ENCODE measurements at places on chromosomes 2 and 18.

DNA sequence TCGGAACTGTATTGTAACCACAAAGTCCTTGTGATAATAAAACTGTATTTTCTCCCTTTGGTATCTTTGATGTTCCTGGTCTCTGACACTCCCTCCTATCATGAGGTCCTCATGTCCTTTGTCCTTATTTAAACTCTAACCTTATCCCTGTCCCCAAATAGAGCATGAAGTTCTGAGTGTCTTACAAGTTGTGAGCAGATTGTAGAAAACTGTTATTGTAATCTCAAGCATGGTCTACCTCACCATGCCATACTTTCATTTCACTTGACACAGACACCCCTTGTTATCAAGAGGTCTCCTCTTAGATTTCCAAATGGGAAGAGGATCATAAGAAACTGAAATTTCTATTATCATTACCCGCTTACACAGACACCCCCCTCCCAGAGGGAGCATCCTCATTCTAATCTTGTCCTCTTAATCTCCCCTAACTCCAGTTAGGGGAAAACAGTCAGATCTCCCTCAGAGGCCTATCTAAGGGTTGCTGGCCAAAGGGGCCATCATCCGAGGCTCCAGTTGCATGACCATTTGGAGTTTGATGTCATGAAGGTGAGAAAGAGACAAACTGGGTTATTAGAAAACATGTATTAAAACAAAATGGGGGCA lies 29.0 kb downstream of the MYO3B start:
- DNase-seq = no peak

- no peak for DNase-seq
Measured at GRCh38 chr2:85468704-85469349, 50.3 kb downstream of the SH2D6 start.

- DNase-seq = no peak
Measured at GRCh38 chr2:98649992-98650375, 41.6 kb downstream of the UNC50 start.

- no peak for DNase-seq
Measured at GRCh38 chr18:9751371-9752031, 43.4 kb downstream of the RAB31 start.

DNA sequence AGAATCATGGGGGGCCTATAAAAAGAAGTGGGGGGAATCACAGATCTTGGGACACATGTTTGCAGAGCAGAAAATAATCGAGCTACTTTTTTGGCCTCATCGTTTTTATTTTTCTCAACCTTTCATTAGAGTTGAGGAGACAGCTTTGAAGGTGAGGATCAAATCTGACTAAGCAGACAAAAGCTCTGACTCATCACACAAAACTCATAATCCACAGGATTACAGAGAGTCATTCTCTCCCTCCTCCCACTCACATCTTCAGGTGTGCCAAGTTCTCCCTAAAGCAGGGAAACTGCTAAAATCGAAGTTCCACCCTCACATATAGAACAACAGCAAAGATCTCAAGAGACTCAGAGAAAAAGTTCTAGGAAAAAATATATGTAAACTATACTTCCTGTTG lies 15.6 kb downstream of the BAZ2B start:
- DNase-seq = no peak

DNA sequence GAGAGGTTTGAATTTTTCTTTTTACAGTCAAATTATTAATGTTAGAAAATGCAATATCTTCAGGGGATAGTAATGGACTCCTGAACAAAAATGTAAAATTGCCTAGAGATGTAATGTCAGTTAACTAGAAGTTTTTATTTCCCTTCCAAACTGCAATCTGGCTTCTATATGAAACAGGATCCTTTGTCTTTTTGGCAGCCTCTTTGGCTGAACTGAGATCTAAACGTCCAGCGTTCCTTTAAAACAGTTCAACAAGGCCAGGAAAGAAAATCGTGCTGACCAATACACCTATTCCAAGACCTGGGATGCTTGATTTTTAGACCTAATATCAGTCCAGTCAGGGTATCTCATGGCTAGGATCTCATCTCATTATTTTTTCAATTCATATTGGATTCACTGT lies 245.5 kb downstream of the FIGN start:
- no peak for DNase-seq

- no peak for DNase-seq
Measured at GRCh38 chr2:132788310-132788838, 118.4 kb upstream of the LYPD1 start.

GRCh38 chr2:3313781-3314375 lies 63.7 kb downstream of the EIPR1 start:
- DNase-seq = no peak

DNA sequence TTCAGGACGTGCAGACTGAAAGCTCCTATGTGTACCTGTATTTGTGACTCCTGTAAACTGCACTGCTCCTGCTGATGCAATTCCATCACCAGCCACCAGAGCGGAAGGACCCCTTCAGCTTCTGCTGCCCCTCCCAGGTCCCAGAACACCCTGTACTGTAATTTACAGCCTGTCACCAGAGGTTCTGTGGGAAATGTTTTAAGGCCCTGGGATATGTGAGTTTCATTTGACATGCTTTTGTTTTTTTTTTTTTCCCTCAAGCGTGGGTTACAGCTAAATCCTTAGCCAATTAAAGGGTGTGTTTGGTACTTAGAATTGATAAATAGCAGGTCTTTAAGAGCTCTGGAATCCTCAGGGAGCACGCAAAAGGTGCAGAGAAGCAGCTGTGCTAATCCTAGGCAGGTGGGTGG lies 79.4 kb downstream of the KCTD1 start:
- DNase-seq = no peak

GRCh38 chr2:233476651-233477547 lies 89.7 kb downstream of the USP40 start:
- no peak for DNase-seq

DNA sequence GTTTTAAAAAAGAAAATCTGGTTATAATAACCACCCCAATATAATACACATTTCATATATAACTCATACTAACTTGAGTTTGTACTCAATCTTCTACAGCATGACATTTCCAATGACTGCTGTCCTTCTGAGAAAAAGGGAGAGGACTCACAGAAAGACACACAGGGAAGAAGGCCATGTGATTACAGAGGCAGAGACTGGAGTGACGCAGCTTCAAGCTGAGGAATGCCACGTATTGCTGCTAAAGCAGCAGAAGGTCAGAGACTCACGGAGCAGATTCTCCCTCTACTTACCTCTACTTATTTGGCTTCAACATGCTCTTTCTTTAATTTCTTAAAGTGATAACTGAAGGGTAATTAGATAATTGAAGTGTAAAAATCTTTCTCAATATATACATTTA lies 753.5 kb upstream of the PKDCC start:
- DNase-seq = no peak

- no peak for DNase-seq
Measured at GRCh38 chr2:191927319-191927867, 80.5 kb upstream of the CAVIN2 start.

- no peak for DNase-seq
Measured at GRCh38 chr2:54871457-54872107, 148.1 kb downstream of the EML6 start.

GRCh38 chr18:56902653-56903052 lies 244.2 kb upstream of the BOD1L2 start:
- no peak for DNase-seq

DNA sequence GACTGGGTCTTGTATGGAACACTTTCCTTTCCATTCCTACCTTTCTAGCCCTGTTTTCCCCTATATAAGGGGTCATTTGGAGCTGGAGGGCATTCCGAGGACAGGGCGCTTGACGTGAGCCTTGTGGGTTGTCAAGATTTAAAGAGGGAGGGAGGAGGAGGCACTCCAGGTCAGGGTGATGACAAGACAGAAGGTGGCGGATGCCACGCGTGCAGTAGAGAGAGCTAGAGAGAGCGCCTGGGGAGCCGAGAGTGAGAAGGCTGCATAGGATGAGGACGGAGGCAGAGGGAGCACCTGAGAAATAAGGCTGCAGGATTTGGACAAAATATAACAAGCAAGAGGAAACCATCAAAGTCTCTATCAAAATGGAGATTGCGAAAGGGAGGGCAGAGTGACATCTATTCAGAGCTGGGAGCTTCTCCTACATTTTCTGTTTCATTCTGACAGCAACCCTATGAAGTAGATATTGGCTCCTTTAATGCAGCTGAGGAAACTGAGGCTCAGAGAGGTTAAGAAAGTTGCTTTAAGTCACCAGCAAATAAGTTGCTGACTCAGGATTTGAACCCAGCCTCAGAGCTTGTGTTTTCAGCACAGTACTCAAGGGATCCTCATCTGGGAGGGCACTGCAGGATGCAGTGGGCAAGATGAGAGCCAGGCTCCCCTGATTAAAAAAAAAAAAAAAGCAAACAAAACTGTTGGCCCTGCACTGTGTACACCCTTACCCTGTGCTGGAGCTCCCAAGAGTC lies 124.2 kb downstream of the MRO start:
- DNase-seq = no peak

GRCh38 chr18:75694292-75694691 lies 266.8 kb upstream of the SMIM21 start:
- DNase-seq = no peak

- no peak for DNase-seq
Measured at GRCh38 chr2:174925046-174925784, 80.0 kb downstream of the CHN1 start.
